ENCODE measurements at places on chromosomes 5 and 9.

DNA sequence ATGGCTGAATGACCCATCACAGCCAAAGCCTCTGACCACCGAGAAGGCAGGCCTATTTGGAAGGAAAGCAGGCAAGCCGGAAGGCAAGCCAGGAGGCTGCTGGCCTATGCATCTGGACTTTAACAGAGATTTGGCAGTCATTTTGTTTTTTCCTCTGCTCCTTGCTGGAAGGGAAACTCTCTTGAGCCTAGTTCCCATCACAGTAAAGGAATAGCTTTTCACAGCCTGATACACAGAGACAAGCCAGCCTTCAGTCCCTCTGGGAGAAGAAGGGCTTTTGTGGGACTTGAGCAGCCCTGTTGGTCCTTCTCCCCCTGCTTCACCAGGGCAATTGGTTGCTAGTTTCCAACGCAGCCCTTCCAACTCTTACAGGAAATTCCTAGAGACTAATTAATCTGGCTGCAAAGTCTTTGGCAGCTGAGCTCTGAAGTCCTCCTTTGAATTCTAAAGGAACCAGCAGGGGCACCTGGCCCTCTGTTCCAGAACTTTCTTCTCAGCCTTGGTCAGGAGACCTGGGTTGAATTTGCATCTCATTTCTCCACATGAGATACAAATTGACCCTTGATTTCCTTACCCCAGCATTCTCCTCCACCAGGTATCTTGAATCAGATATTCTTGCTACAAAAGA, 157.3 kb upstream of the EPB41L4A start:
- DNase-seq = no peak

GRCh38 chr9:15999422-16000339, 446.8 kb downstream of the CCDC171 start:
- no peak for DNase-seq

GRCh38 chr5:112935675-112936074, 13.6 kb upstream of the REEP5 start:
- DNase-seq = no peak

DNA sequence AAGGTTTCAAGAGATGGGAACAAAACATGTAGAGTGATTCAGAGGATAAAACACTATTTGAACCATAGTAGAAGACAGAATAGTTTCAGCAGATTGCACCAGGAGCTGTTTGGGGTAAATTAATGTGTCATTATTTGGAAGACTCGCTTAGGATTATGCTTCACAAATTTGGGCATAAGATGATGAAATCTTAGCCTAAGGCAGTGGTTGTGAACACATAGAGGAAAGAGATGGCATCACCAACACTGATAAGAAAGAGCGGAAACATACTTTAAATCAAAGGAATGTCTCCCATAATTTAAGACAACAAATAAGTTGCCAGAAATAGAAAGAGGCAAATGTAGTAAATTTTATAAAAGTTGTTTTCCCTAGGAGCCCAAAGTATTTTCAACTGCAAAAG, 66.1 kb upstream of the TBCA start:
- DNase-seq = no peak

- DNase-seq = no peak
Measured at GRCh38 chr5:82640916-82641315, 362.8 kb upstream of the RPS23 start.

DNA sequence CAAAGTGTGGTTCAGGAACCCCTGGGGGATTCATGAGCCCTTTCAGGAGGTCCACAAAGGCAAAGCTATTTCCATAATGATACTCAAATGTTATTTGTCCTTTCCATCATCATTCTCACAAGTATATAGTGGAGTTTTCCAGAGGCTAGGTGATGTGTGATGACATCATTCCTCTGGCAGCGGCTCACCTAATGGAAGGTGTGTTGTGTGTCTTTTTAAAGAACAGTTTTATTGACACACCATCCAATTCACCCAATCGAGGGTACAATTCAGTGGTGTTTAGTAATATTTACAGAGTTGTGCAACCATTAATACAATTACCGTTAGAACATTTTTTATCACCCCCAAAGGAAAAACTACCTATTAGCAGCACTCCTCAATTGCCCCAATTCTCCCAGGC, 9.7 kb downstream of the NANS start:
- no peak for DNase-seq

- no peak for DNase-seq
Measured at GRCh38 chr5:6674421-6674820, 38.8 kb upstream of the TENT4A start.

GRCh38 chr5:157532022-157532421, 43.6 kb downstream of the ADAM19 start:
- DNase-seq = no peak

- no peak for DNase-seq
Measured at GRCh38 chr5:176540476-176540899, 3.3 kb upstream of the RNF44 start.

DNA sequence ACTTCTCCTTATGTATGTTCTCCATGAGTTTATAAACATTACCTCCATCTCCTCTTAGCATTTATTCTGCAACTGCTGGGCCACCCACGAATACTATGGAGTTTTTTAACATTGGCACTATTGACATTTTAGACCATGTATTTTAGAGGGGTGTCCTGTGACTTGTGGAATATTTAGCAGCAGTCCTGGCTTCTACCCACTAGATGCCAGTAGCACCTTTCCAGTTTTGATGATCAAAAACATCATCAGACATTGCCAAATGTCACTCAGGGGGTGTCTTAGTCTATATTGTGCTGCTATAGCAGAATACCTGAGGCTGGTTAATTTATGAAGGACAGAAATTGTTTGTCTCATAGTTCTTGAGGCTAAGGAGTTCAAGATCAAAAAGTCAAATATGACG, 187.5 kb upstream of the RORB start:
- no peak for DNase-seq

DNA sequence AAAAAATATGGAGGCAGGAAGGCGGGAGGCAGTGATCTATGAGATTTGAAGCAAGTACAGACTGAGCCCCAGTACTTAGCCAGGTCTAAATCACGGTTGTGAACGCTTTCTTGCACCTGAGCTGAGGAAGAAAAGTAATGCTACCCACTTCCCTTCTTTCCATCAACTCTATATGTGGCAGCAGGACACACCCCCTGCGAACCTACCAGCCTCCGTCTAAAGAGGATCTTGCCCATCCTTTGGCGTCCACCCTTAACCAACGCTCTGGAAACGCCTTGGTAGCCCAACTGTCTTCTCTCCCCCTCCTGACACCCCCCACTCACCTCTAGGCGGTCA, 545 bp downstream of the HMGCS1 start:
- no peak for DNase-seq

GRCh38 chr9:114207034-114207810, 51.9 kb downstream of the COL27A1 start:
- DNase-seq = no peak

DNA sequence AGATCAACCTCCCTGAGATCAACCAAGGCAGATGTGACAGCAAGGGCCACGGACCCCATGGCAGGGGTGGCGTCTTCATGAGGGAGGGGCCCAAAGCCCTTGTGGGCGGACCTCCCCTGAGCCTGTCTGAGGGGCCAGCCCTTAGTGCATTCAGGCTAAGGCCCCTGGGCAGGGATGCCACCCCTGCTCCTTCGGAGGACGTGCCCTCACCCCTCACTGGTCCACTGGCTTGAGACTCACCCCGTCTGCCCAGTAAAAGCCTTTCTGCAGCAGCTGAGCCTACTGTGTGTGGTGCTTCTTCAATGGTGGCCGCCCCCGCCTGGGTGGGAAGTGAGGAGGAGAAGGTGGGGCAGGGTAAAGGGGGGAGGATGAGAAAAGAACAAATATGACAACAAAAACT, 8.3 kb downstream of the GPX3 start:
- no peak for DNase-seq

DNA sequence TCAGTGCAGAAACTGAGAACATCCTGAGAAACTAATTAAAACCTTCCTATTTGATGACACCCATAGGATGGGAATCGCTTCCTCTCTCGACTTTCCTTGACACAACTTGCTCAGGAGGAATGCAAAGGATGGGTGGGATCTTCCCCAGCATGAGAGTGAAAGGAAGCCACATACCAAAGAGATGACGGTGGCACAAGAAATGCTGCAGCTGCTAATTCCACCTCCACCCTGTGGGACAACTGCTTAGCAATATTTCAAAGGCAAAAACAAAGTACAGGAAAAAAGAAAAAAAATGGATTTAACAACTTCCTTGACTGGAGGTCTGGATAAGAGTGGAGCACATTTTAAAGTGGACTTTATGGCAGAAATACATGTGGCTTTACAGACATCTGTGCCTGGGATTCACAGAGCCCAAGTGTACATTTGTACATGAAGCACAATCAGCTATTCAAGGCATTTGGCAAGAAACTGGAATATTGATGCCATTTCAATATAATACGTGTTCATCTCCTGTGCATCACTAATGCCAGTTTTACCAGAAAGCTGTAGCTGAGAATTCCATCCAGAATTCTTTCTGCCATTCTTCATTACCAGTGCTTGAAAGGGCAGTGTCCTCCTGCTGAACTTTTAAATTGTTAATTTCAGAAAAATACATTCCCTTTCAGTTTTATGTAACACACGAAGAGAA, 359.2 kb upstream of the ACTBL2 start:
- DNase-seq = no peak

DNA sequence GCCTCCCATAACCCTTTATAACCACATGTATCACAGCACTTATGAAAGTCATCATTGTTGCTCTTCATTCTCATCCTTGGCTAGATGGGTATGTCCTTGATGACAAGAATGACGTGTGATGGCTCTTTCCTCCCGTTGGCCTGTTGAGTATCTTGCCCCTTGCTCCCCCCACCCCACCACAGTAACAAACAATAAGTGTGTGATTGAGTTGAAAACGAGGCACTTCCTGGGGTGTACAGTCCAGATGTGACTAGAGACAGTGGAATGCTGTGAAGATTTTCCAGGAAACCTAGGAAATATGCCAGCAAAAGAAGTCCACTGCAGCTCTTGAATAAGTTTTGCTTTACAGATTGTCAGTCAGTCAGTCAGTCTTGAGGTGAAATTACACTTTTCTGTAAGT, 262.5 kb downstream of the ELAVL2 start:
- no peak for DNase-seq

- no peak for DNase-seq
Measured at GRCh38 chr5:155004138-155004744, 9.3 kb upstream of the KIF4B start.

GRCh38 chr9:15837079-15837679, 284.3 kb downstream of the CCDC171 start:
- DNase-seq = no peak

DNA sequence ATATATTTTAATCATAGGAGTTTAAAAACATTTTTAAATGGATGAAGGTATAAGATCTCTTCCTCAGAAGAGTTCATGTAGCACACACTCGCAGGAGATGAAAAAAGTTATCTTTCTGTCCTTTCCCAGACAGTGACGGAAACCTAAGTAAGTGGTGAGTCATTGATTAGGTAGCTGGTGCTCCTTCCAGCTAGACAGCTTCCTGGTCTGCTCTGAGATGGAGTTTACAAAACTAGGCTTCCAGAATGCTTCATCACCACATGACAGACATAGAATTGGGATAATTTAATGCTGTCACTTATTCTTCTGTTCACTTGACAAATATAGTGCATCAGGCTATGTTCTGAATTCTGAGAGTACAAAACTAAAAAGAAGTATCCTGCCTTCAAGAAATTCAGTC, 2393.0 kb upstream of the C9orf72 start:
- DNase-seq = no peak

DNA sequence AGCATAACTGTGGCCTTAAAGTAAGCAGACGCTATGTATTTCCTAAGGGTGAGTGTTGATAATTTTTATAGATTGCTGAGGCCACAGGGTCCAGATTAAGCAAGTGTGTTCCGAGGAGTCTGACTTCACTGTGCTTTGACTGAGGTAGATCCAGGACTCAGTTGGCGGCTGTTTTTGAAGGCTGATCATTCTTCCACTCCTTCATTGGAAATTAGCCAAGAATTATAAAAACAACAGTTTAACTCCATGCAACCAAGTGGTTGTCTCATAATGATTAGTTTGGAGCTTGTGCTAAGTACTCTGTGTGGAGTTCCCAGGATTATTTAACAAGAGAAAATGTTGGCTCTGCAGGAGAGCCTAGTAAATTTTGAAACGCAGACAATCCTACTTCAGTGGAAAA, 19.1 kb downstream of the IQGAP2 start:
- no peak for DNase-seq

- no peak for DNase-seq
Measured at GRCh38 chr5:133919148-133920136, 49.0 kb downstream of the C5orf15 start.

DNA sequence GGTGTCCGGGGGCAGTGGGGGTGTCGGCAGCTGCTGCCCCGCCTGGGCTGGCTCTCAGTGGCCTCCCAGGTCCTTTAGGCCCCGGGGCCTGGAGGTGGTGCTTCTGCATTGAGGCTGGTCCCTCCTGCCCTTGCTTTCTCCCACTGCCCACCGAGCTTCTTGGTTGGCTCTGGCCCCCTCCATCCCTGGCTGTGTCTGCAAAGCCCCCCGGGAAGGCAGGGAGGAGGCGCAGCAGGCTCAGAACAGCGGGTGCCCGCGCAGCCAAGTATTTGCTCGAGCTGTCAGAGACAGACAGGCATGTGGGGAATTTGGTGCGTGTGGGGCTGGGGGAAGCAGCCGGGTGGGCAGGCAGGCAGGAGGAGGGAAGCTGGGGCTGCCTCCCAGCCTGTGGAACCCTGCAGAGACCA, 11.5 kb downstream of the CXXC5 start:
- DNase-seq = no peak

- no peak for DNase-seq
Measured at GRCh38 chr5:3324421-3325101, 271.1 kb upstream of the IRX1 start.

DNA sequence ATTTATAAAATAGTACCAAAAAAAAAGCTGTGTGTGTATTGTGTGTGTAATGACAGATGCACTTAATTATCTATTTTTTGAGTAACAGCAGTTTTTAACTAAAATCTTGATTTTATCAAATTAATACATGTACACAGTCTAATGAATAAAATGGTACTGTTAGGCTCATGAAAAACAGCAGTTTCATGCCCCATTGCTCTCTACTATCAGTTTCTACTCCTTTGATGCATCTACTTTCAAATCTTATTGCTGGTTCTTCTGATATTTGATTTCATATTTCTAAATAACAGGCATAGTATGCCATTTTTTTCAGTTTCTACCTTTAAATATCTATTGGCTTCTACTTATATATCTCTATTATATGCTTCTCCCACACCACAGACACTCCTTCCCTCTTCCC, 117.4 kb downstream of the CCDC171 start:
- DNase-seq = no peak

DNA sequence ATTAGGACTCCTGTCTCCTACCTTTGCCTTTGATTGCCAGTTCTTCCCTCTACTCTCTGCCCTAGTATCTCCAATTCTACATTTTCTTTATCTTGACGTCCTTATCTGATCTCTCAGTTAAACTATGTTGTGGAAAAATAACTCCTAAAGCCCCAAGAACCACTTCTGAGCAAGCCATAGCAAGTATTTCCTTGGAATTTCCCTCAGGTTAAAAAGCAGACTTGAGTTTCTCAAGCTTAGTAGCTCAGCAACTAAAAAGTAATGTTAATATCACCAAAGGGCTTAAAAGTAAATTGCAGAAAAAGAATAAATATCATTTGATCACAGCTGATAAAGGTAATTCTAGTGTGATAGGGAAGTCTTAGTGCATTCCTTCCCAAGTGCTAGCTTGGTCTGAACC, 13.2 kb upstream of the HSPB3 start:
- DNase-seq = no peak
